GM23338 (cell line): ENCODE measurements at places on chromosomes 7 and 10. TPM values are rescaled to one million over a fixed set of nuclear protein-coding genes. Genes with fewer than 3 reads are reported as not detected.

Gene TLL2
- 1.4 and 2.6 TPM in 2 replicates for total RNA-seq

Gene ZNF777
- 5.2 and 7.9 TPM in 2 replicates for total RNA-seq

Gene ZPBP
- total RNA-seq, result not detected in 2 replicates

DNA sequence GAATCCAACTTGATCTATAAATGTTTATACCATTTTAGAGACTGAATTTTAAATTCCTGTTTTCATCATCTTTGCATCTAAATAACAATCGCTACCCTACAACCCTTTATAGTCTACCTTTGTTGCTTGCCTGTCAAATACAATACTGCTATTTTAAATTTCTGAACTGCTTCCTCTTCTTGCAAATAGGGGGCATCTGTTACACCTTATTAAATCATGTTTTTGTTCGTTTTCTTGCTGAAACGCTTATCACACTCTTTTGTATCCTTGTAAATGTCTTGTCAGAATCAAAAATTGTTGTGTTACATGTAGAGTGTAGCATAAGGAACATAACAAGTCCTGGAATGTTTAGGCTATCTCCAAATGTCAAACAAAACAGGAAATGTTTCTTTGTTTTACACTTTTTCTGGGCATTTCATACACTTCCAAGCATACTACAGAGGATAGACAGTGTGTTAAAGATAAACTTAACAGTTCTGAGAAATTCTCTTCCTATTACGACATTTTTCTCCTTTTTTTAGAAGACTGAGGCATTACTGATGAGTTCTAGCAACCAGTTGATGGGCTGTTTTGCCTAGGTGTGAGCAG is 281.3 kb downstream of the GPR158 start:
- DNase-seq, result no peak

DNA sequence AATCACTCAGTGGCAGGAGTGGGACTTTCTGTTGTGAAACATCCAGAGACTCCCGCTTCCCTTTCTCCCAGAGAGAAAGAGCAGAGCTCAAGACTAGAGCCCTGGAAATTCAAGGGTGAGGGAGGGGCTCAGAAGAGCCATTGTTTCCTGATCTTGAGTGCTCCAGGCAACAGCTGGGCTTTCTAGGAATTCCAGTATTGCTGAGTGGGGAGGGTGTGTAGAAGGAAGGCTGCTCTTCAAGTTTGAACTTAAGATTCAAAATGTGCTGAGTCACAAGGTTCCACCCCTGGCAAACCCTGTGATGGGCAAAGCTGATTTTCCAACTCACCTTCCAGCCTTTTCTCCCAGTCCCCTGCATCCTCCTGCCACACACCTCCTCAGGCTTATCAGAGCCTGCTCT is 42.3 kb upstream of the MSRB2 start:
- peak; percentile 69 for DNase-seq

DNA sequence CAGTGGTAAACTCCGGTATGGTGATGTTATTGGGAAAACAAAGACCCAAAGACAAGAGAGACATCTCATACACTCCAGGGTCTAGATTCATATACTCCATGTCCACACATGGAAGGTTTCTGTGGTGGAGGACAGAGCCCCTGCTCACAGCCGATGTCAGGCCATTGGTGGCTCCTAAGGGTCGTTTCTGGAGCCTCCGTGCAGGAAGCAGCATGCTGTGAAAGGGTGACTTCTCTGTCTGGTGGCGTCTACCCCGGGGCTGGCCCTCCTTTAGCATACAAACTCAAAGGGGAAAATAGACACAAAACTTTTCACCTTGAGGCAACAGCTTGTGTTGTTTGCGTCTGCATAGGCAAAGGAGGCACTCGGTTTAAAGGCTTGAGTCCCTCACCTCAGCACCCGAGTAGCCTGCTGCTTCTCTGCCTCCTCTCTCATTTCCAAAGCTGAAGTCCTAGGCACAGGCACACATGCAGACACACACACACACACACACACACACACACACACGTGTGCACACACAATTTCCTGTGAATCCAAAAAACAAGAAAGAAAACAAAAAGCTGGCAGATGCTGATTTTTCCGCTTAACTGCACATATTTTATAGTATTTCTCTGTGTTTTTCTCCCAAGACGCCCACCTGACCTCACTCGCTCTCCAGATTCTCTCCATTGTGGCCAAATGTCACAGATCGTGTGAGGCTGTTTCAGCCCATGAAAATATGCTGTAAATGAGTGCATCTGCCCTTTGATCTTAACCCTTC is 601.4 kb upstream of the MGMT start:
- DNase-seq, result no peak

GRCh38 chr7:92053312-92053711 is 81.0 kb downstream of the CYP51A1 start:
- DNase-seq, result no peak

DNA sequence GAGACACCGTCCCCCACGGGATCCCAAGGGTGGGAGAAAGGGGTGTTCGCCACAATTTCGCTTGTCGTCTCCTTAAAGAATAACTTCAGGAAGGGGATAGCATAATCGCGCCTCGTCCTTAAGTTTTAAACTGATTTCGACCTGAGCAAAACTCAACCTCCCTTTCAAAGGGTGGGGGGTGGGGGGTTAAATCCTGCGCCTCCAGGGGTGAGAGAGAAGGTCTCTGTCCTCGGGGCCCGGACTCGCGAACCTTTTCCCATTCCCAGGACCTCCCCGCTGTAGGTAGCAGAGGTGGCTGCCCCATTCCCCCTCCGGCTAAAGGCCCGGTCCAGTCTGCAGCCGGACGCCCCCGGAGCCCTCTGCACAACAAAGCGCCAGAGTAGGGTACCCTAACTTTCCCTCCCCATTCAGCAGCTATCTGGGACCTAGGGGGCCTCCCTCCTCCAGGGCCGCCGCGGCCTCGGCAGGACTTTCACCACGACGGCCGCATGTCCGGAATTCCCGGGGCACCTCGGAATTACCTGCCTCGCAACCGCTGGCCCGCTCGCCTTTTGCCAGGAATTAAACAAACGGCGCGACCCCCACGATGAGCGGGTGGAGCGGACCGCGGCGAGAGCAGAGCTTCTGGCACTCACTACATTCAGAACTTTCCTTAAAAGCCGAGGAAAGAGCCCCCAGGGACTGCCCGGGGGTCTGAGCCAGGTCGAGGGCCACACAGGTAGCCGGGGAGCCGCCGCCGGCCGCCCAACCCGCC is 1.7 kb downstream of the CDK6 start:
- peak; percentile 75 for DNase-seq

DNA sequence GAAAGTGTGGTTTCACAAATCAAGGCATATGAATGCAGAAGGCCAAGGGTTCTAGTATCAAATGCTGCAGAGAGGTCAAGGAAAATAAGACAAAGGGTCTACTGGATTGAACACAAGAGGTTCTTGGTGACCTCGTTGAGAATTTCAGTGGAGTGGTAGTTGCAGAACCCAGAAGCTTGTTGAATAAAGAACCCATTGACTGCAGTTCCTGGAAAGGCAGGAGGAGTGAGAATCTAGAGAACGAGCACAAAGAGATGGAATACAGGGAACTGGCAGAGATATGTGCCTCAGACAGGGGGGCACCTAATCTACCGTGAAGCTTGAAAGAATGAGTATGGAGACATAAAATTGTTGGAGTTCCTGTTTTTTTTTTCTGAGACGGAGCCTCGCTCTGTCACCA is 3.5 kb upstream of the SEPTIN7 start:
- no peak for DNase-seq

DNA sequence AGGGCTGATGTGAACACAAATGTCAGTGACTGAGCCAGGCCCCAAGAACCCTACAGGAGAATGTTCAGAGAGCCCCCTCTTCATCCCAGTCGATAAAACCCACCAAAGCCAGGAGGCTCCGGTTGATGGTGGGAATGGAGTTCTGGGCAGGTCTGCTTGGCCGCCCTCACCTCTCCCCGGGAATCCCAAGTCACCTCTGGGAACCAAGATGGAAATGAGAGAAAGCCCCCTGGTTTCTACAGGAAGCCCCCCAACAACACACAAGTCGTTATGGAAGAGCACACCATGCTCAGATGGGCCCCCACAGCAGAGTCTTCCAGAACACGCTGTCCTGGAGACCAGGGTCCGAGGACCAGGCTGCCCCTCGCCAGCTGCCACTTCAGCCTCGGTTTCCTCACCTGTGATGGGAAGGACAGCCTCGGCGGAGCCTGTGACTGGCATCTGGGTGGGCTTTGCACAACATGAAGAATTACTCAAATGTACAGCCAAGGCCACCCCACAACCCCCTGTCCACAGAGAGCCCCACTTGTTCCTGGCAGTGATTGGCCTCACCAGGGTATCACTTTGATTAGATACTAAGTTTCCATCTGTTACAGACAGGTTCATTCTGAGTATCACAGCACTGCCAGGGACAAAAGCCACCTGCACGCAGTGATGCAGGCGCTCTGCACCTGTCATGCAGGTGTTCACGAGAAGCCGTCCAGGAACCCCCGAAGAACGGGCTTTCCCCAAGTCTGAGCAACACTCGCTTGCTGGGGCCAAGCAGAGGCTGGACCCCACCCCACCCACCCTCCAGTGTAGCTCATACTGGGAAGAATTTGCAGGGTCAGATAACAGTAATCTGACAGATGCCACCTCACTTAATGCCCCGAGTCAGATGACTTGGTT is 57.6 kb downstream of the MKI67 start:
- no peak for DNase-seq
